Prostate gland (tissue), 2 donors: ENCODE measurements at places on chromosomes 6 and 20. TPM values are rescaled to one million over a fixed set of nuclear protein-coding genes. Genes with fewer than 3 reads are reported as not detected.
A peak's percentile ranks its signal among the peaks of the same experiment; 100 is the strongest.

DNA sequence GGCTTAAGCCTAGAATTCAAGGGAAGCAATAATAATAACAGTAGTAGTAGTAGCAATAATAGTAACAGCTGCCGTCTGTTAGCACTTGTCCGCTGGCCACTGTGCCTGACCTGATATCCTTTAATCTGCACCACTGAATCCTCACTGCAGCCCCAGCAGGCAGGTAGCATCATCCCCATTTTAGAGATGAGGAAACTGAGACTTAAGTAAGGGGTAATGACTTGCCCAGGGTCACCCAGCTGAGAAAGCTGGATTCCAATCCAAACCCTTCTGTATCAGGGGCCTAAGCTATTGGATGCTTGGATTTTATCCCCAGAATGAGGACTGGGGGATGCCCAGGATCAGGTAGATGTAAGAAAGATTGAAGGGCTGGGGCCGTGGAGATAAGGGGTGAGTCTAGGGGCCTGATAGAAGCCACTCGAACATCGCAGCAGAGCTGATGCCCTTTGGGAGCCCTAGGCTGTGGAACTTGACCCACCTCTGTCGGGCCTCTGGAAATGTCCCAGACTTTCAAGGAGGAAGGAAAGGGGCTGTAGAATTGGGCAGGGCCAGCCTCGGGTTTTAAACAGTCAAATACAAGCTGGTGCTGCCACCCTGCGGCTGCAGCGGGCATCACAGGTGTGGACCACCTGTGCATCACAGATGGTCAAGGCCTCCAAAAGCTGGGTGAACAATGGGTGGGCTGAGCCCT is 102.1 kb upstream of the MYL9 start:
- peak; percentile 40 for DNase-seq

Gene PRPH2
- total RNA-seq = 3.3 TPM

GRCh38 chr6:144939921-144940320 is 654.8 kb downstream of the UTRN start:
- DNase-seq = no peak

DNA sequence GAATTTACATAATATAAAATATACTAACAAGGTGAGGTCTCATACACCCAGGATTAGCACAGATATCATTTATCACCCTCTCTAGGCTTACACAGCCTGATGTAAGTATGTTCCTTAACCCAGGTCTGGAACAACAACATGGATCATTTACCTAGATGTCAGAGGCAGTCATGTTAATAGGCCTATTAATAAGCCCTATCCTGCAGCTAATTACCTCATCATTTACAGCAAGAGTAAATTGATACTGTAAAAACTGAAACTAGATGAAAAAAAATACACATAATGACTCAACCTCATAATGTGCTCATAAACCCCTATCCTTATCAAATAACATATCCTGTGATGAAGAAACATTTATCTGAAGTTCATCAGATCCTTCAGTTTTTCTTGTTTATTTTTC is 334.3 kb upstream of the MANEA start:
- no peak for DNase-seq

Gene PROKR2
- not detected for total RNA-seq

Gene EXOC2
- total RNA-seq = 18.2 TPM

- DNase-seq = no peak
Observed at GRCh38 chr6:29675561-29675960, 5.4 kb downstream of the ZFP57 start.

- no peak for DNase-seq
Observed at GRCh38 chr6:4282926-4283325, 147.6 kb upstream of the ECI2 start.

- no peak for DNase-seq
Observed at GRCh38 chr6:75621846-75622245, 20.2 kb downstream of the SENP6 start.

Gene NOTCH4
- total RNA-seq = 14.6 TPM

GRCh38 chr6:119463081-119463626 is 113.6 kb upstream of the MAN1A1 start:
- DNase-seq = no peak

Gene SCGN
- total RNA-seq = 2.6 TPM

Gene PGC
- total RNA-seq = 391 TPM

DNA sequence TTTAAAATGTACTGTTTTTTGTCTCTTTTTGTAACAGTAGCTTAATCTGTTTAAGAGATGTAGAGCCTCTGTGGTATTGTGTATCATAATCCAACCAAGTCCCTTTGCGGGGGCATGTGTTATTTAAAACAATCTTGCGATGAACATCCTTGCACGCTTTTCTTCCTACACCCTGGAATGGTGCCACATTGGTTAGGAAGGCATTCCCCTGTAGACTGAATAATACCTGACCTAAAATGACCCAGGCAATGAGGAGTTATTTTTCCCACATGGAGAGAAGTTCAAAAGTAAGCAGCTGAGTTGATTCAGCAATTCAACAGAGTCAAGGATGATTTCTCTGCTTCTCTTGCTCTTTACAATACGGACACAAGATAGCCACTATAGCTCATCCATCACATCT is 142.0 kb upstream of the PMEPA1 start:
- DNase-seq = no peak

Gene CENPB
- 76.6 TPM for total RNA-seq

DNA sequence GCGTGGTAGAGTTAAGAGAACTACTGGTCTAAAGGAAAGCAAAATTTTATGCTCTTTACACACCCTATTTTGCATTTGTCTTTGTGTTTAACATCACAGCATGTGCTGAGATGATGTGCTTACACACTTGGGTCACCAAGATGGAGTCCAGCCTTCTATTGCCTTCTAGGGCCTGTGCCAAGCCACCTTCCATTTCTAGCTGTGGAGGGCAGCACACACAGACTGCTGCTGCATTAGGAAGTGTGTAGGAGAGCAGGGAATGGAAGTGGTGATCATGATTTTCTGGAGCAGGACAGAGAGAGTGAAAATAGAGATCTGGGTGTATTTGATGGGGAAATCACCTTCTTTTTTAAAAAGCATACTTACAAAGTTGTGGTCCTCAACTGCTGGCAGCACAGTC is 191.6 kb downstream of the SOX4 start:
- no peak for DNase-seq

Gene OR2J3
- total RNA-seq = 0.09 TPM

Gene LRRC1
- total RNA-seq = 25.0 TPM

DNA sequence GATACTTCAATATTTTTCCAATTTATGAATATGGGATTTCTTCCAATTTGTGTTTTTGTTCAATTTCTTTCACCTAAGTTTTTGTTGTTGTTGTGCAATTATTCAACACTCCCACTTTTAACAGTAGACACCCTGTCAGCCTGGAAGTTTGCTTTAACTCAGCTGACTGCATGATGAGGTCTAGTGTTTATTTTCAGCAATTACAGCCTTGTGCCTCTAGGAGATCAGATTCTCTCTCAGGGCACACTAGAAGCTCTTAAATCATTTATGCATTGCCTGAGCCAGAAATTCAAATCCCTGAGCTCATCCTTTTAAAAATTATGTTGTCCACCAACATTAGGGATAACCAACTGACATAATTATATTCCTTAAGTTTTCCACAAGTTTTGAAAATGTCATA is 85.7 kb downstream of the MRAP2 start:
- no peak for DNase-seq

Gene PIM1
- total RNA-seq = 35.3 TPM

DNA sequence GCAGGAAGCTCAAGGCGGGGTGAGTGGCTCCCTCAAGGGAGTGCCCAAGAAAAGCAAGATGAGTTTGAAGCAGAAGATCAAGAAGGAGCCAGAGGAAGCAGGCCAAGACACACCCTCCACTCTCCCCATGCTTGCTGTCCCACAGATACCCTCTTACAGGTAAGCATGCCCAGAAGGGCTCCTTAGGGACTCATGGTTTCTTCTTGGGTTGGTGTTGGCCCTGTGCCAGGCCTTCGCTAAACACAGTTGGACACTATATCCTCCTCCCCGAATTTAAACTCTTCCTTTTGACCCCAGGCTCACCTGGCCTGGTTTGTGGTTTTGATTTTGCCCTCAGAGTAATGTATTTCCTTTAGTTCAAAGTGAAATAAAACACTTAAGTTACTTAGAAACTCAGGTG is 5.1 kb downstream of the BRPF3 start:
- no peak for DNase-seq

- DNase-seq = no peak
Observed at GRCh38 chr6:73731285-73731684, 35.3 kb downstream of the CD109 start.

Gene DPM1
- total RNA-seq = 61.6 TPM

DNA sequence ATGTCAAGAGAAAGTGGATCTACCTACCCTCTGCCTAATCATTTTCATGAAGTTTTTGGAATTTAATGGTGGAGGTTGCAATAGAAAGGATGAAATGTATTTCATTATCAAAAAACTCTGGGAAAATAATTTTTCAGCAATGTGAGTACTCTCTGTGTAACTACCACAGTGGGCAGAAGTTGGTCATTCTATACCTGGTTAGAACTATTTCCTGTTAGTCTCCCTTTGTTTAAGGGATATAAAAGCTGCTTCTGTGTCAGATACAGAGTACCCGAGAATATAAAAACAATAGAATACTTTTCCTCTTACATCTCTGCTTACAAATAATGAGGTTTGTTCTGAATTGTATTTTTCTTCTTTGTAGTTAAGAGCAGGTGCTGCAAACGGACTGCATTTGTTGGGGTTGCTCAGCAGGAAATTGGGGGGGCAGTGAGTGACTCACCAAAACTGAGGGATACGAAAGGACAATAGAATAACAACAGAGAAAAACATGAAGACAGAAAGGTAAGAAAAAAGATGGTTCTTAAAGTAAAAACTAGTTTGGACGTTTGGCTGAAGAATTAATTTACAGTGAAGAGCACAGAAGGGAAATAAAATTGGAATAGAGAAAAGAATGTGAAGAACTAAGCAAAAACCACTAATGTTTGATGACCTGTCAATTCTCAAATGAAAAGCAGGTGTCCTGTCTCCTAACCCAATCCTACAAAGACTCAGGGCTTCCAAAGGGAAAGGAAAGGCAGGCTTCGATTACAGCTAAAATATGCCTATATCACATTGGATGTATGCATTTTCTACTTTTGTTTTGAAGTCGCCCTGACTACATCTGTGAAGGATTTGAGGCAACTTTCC is 703.1 kb downstream of the RFPL4B start:
- no peak for DNase-seq

- no peak for DNase-seq
Observed at GRCh38 chr6:38495922-38496635, 143.7 kb downstream of the BTBD9 start.

GRCh38 chr20:48908656-48909319 is 12.7 kb upstream of the ARFGEF2 start:
- DNase-seq = no peak

DNA sequence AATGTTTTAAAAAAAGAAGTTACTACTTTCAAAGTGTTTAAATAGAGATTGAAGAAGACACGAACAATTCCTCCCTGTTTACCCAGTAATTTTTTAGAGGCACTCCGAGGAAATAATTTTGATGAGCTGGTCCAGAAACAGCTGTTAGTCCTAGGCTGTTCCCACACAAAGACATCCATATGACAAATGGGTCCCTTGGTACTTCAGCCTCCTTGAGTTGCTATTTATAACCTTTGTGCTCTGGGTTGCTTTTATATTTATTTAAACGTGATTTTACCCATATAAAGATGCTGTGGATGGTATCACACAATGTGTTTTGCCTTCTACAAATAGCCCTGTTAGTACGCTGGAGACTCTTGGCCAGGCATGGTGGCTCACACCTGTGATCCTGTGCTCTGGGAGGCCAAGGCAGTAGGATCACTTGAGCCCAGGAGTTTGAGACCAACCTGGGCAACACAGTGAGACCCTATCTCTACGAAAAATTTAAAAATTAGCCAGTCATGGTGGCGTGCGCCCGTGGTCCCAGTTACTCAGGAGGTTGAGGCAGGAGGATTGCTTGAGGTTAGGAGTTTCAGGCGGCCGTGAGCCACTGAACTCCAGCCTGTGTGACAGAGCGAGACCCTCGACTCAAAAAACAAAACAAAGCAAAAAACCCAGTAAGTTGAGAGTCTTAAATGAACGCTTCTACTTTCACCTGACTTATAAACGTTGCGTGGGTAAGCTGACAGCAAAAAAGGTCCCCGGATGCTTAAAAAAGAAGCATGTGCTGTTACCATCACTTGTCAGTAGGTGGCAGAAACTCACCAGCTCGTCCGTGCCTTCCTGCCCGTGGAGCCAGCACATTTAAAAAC is 56.9 kb upstream of the ARMH2 start:
- DNase-seq = peak; percentile 62
